NCI-H345 (cell line): ENCODE measurements at places on chromosomes 2 and 18.

GRCh38 chr2:221494556-221494955, 77.5 kb downstream of the EPHA4 start:
- DNase-seq = no peak

- DNase-seq = no peak
These were observed 174.3 kb downstream of the RBM43 start for GRCh38 chr2:151087377-151087776.

DNA sequence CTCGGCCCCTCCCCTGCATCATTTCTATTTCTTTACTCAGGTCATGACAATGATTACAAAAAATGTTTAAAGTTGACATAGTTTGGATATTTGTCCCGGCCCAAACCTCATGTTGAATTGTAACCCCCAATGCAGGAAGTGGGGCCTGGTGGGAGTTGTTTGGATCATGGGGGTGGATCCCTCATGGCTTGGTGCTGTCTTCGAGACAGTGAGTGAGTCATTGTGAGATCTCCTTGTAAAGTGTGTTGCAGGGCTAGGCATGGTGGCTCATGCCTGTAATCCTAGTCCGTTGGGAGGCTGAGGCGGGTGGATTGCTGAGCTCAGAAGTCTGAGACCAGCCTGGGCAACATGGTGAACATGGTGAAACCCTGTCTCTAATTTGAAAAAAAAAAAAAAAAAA, 9.2 kb upstream of the MAP4K4 start:
- no peak for DNase-seq

DNA sequence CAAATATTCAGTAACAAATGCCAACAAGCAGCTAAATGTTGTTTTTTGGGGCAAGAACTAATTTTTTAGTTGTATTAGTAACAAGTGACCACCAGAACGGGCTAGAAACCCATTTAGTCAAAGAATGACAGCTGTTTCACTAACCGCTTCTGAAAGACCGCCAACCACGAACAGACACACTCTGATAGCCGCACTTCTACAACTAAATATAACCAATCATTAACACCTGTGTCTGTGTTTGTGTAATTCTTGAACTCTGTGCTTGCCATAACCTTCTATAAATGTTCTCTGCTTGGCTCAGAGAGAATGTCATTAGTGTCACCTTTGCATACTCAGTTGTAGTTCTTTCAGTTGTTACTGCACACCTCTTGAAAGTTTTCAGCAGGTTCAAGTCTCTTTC, 526.3 kb upstream of the LRRTM1 start:
- DNase-seq = no peak

GRCh38 chr18:49690312-49690711, 123.0 kb downstream of the ACAA2 start:
- no peak for DNase-seq

DNA sequence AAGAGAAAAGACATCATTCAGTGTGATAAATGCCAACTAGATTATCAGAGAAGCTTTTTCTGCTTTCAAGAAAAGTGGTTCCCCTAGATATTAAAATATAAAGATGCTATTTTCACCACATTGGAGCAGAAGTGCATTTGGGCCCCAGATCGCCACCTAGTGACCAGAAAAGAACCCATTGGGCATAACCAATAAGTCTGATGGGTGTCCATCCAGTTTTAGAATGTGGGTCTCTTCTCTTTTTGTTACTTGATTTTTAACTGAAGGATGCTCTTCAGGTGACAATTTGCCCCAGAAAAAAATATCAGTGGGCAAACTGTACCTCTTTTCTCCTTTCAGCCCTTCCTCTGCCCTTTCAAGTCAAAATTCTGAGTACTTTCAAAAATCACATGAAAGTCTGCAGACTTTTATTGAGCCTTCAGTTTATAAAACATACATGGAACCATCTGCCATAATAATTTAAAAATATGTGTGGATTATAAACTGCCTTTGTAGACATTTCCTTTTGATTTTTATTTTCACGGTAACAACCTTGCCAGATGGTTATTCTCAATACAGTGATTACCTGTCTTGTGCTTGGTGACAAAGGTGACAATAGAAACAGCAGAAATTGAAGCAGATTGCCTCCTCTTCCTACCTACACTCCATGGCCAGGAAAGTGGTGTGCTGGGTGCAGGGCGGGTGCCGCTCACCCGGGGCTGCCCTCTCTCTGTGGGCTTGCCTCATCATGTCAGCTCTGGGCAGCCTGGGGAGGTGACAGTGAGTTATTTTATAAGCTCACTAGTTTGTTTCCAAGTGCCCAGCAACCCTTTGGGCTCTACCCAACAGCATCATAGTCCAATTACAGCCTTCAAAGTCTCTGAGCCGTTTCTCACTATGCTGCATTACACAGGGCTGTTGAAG, 124.5 kb downstream of the DCDC2C start:
- DNase-seq = no peak

DNA sequence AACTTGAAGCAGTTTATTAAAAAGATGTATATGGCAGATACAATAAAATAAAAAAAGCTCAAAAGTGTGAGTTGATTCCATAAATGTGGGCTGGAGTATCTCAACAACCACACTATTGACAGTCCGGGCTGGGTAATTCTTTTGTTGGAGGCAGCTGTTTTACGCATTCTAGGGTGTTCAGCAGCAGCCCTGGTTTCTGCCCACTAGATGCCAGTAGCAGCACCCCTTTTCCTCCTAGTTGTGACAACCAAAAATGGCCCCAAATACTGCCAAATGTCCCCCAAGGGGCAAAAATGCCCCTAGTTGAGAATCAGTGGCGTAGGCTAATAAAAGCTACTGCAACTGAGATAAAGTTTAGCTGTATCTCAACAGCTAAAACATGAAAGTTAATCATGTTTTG, 44.8 kb downstream of the CHMP3 start:
- DNase-seq = peak; percentile 9

- DNase-seq = peak; percentile 24
These were observed 151.8 kb downstream of the SH3RF3 start for GRCh38 chr2:109280804-109281203.

DNA sequence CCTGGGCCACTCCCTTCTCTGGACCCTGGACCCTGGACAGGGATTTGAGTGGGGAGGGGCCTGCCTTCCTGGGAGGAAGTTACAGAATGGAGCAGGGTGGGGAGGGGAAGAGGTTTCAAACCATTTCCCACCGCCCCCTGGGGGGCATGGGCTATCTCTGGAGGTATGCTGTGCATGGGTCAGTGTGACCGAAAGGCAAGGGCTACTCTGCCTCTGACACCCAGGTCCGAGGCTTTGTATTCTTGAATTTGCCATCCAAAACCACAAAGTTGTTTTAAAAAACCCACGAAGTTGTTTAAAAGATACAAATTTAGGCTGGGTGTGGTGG, 46.9 kb downstream of the GORASP2 start:
- DNase-seq = no peak

GRCh38 chr18:22285361-22286140, 116.2 kb downstream of the GATA6 start:
- no peak for DNase-seq

DNA sequence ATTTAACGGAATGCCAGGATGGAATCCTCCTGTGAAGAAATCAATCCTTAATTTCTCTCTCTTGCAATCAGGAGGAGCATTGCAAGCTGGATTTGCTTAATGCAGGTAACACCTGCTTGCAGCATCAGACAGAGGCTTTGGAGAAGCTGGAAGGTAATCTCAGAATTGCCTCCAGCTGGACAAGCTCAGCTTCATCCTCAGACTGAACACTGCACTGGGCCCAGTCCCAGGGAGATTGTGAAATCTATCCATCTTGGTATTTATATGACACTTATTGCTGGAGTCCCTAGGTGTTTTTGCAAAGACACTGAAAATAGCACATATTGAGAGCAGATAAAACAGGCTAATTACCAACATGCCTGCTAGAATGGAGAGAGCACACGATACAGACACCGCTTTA, 179.4 kb upstream of the SESTD1 start:
- no peak for DNase-seq

- DNase-seq = peak; percentile 62
These were observed at the start of gene TMEM37 for GRCh38 chr2:119431155-119431975. TSS of gene TMEM37 (plus strand) at chr2:119431854. CDS start at chr2:119431904, 50 bp downstream.

GRCh38 chr18:73482901-73483300, 615.1 kb upstream of the NETO1 start:
- DNase-seq = no peak

DNA sequence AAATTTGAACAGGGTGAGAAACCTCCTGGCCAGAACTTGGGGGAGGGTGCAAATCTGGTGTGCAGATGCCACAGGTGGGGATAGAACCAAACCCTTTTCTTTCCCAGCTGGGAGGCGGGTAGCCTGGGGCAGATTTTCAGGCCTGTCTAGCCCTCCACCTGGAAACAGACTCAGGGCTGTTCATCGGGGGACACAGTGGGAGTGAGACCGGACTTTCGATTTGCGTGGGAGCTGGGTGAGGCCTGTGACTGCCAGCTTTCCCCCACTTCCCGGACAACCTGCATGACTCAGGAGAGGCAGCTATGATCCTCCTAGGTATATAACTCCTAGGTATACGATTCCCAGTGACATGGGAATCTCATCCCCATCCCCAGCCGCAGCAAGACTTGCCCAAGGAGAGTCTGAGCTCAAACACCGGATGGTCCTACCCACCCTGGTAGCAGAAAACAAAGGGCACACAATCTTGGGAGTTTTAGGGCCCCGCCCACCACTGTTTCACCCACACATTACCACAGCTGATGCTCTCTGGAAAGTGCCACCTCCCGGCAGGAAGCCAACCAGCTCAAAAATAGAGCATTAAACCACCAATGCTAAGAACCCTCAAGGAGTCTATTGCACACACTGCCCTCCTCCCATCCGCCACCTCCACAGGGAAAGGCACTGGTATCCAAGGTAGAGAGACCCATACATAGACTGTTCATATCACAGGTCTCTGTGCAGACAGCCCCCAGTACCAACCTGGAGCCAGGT, 92.5 kb downstream of the BARD1 start:
- no peak for DNase-seq

DNA sequence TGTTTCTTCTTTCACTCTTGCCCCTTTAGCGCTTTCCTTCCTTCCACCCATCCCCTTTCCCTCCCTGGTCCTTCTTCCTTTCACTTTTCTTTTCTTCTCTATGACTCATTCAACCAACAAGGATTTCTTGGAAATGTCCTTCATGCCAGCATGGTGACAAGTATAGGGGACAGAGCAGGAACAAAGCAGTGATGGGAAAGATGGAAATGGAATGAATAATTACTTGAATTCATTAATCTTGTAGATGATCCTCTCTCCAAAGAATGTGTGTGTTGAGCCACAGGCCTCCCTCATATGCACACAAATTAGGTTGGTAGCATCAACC, 1.5 kb downstream of the VAMP5 start:
- DNase-seq = no peak
